CD4-positive, alpha-beta T cell treated with Interleukin-2 at 100 ng/mL for 4 hours (primary cell): ENCODE measurements at places on chromosomes 16 and 17.

DNA sequence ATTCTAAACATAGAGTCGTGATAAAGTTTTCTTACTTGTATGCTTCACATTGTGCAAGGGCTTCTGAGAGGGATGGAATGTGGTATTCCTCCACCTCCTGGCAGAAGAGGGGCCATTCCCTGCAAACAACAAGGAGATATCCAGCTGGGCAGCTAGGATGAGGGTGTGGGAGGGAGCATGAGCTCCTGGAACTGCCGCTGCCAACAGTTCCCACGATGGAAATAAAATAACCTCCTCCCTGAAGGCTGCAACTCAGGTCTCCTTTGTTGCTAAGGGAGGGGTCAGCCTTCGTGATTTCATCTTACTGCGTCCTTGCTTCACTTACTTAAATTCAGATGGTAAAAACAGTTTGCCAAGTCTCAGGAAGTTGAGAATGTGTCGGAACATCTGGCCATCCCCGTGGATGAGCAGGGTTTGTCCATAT, 15.6 kb downstream of the PLEKHG4 start:
- no peak for DNase-seq

- no peak for DNase-seq
These were observed 249.7 kb upstream of the C16orf82 start for GRCh38 chr16:26816885-26817571.

GRCh38 chr17:4833941-4834680, 971 bp downstream of the MINK1 start:
- peak; percentile 1 for DNase-seq

DNA sequence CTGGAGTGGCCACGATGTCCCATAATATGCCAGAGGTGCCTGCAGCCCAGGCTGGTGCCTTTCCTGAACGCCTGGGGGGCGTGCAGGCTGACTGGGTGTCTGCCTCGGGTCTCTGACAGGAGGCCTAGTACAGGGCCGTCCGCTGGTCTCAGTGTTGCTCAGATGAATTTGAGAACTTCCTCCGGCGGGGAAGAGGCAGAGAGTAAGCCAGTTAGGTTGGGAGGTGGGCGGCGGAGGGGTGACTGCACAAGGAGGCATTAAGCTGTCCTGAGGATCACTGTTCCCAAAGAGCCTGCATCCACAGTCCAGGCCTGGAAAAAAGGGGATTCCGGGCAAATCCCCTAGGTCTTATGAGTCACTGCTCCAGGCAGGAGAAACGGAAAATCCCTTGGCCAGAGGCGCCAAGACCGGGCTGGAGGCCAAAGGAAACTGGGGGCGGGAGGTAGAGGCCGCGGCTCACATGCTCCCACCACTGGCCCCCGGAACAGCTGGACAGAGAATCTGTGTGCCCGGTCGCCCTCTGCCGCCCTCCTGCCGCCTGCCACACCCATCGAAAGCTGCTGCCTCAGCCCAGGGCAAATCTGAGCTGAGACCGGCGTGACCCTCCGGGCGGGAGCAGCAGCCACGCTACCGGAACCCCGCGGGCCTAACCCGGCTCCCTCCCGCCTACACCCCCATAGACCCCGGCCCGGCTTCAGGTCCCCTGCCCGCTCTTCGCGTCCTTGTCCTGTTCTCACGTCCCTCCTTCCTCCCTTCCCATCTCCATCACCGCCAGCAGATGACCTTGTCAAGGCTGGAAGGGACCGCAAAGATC, 1.2 kb downstream of the TRIM47 start:
- no peak for DNase-seq

DNA sequence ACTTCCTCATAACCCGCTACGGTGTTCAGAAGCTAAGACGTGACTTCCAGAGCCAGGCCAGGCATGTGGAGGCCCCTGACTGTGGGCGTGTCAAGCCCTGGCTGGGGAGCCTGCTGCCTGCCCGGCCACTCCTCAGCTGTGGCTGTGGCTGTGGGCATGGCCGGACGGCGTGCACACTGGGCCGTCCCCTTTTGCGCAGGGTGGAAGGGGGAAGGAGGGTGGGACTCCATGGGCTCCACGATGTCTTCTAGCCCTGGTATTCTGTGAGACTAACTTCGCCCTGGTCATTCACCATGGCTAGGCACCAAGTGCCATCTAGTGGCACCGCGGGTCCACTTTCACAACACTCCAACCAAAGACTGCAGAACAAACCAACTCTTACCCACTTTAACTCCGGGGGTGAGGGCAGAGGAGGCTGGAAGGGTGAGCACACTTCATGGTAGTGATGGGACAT, 67.9 kb downstream of the N4BP1 start:
- DNase-seq = no peak

DNA sequence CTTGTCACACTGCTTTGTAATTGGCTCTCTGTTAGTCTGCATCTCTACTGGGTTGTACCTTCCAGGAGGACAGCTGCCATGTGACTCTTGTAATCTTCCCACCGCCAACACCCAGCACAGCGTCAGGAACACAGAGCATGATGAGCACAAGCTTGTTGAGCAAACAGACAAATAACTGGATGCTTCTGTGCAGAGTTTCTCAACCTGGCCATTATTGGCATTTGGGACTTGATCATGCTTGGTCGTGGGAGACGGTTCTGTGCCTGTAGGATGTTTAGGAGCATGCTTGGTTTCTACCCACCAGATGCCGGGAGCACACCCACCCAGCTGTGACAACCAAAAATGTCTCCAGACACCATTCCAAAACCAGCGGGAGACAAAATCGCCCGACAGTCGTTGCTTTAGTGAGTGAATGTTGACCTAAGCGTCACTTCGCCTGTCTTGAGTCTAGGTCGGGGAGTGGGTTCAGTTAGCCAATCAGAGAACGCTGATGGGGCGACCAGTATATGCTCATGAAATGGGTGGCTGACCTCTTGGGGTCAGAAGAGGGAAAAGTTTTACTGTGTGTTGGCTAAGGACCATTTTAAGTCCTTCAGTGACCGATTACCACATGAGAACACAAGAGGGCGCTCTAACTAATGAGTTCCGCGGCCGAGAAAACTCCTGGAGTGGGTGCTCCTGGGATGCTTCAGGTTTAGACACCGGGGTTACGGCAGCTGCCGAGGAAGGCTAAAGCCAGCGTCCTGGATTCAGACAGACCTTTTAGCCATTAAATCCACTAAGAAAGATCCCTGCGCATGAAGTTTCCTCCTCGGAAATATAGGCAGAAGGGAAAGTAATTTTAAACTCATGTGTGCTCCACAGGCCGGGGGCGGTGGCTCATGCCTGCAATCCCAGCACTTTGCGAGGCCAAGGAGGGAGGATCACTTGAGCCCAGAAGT, 57.8 kb upstream of the TEX2 start:
- peak; percentile 70 for DNase-seq

DNA sequence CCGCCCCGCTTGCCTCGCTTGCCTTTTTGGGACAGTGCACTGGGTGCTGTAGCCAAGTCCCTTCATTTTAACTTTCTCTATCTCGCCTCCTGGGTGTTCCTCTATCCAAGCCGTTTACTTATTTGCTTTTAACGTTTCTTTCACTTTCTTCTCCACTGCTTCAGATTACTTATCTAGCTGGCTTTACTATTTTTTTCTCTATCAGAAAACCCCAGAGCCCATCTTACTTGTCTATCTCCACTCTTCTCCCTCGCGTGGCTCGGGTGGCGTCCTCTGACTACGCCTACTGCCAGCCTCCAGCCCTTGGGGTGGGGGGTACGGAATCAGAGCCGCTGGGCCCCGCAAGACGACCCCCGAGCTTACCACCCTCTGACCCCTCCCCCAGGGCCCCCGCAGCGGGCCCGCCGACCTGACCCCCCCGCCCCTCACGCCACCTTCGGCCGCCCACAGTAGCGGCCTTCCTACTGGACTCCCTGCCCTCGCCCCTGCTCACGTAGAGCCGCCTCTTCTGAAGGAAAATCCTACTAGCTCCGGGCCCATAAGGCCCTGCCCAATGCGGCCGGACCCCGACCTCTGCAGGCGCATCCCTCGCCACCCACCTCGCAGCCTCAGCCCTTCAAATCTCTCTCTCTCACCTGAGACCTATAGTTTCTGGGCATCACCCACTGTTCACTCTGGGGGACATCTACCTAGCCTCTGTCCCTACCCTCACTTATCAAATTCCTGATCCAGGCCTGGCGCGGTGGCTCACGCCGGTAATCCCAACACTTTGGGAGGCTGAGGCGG, 1.0 kb upstream of the SLC12A4 start:
- peak; percentile 9 for DNase-seq

GRCh38 chr17:21218101-21218500, 4.1 kb upstream of the TMEM11 start:
- DNase-seq = no peak

- DNase-seq = no peak
These were observed 147.3 kb downstream of the SNX11 start for GRCh38 chr17:48254896-48255295.

- no peak for DNase-seq
These were observed 205.6 kb downstream of the FOXL1 start for GRCh38 chr16:86783636-86784626.

GRCh38 chr17:57570724-57571344, 174.3 kb downstream of the CCDC182 start:
- DNase-seq = no peak

DNA sequence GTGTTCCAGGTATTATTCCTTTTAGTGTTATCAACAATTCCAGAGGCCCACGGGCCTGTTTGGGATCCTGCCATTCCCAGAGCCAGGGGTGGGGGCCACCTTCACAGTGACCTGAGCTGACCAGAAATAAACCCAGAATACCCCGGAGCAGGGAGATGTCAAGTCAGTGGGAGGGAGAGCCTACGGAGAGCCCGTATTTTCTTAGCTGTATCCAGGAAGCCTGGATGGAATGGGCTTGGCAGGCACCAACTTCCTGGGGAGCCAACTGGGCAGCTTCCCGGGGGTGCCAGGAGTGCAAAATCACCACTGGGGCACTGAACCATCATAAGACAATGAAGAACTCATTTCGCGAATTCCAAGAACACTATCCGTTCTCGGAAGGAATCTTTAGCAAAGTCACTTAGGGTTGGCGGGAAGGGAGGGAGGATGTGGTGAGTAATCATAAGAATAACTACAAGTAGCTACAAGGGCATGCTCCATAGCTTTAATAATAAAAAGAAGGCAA, 13.2 kb upstream of the MRTFB start:
- no peak for DNase-seq

DNA sequence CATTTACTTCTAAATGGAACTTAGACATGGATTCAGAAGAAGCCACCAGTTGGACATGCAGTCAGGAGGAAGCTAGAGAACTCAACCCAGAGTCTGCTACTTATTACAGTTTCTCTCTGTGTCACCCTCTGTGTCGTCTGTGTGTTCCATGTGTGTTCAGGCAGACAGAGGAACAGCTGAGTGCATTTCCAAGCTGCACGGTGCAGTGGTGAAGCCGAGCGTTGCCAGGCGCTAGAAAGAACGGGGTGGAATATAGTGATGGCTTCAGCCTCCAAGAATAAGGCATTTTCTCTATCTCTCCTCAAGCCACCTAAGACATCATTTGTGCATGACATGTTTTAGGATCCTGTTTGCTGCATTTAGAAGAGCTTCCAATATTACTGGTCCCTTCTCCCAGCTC, 101.1 kb upstream of the CCL2 start:
- no peak for DNase-seq

DNA sequence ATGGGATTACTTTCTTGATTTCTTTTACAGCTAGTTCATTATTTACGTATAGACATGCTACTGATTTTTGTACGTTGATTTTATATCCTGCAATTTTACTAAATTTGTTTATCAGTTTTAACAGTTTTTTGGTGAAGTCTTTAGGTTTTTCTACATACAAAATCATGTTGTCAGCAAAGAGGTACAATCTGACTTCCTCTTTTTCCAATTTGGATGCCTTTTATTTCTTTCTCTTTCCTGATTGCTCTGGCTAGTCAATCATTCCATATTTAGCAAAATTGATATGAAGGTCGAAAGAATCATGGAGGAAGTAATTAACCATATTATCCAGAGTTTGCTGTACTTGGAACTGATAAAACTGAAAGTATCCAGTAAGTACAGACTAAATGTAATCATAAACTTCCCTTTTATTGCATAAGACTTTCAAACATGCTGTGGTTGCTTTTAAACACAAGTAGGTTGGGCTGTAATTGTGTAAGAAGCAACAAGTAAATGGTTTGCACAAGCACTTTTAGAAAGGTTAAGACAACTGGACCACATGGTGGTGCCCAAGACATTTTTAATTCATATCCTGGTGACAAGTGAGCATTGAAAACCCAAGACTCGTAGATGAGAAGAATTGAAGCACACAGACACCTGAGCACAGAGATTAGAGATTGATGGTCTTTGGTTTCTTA, 8.4 kb downstream of the GDE1 start:
- DNase-seq = no peak

GRCh38 chr16:89863741-89864526, 9.5 kb upstream of the TCF25 start:
- DNase-seq = peak; percentile 70

- DNase-seq = no peak
These were observed 2.2 kb downstream of the MIEF2 start for GRCh38 chr17:18262641-18263040.

DNA sequence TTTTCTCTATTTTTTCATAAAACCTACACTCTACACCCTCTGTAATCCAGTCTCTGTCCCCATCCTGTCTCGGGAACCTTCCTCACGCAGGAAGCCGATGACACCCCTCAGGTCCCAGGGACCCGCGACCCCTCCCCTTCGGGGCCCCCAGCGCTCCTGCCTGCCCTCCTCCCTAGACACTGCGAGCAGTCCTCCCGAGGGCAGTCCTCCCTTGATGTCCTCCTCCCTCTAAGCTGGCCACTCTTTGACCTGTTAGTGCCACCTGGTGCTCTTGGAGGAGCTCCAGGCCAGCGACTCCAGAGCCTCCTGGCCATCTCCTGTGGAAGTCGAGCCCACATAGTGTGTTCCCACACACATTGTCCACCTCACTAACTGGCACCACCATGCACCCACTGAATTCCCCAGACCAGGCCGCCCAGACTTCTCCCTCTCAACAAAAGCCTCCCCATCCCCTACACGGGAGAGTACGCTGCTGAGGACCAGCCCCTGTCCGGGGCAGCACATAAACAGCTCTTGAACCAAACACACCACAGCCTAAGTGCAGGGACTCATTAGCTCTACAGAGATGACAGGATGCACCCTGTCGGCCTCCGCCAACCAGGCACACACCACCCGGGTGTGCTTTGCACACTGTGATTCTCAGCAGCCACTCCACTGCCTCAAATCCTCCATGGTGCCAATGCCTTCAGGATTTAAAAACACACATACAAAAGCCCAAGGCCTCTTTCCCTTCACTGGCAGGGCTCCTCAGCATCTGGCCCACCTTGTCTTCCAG, 9.3 kb downstream of the OSBPL7 start:
- no peak for DNase-seq

- no peak for DNase-seq
These were observed 140.0 kb downstream of the IRF8 start for GRCh38 chr16:86038926-86039310.

- no peak for DNase-seq
These were observed 12.9 kb downstream of the CMIP start for GRCh38 chr16:81457326-81458133.
